ENCODE measurements at places on chromosomes 7 and 10.

DNA sequence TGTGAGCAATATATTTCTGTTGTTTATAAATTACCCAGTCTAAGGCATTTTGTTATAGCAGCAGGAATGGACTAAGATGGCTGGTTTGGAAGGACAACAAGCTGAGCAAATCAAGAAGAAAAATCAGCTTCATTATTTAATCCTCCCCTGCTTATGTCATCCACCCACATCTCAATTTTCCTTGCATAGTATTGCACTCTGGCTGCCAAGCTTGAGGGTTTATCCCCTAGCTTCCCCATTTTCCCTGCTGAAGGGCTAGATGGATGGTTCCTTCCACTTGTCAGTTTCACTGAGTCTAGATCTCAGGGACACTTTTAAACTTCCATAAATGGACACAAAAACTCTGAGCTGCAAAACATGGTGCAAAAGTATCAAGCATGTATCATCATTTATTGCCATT, 75.2 kb upstream of the LAMB4 start:
- no peak for DNase-seq

DNA sequence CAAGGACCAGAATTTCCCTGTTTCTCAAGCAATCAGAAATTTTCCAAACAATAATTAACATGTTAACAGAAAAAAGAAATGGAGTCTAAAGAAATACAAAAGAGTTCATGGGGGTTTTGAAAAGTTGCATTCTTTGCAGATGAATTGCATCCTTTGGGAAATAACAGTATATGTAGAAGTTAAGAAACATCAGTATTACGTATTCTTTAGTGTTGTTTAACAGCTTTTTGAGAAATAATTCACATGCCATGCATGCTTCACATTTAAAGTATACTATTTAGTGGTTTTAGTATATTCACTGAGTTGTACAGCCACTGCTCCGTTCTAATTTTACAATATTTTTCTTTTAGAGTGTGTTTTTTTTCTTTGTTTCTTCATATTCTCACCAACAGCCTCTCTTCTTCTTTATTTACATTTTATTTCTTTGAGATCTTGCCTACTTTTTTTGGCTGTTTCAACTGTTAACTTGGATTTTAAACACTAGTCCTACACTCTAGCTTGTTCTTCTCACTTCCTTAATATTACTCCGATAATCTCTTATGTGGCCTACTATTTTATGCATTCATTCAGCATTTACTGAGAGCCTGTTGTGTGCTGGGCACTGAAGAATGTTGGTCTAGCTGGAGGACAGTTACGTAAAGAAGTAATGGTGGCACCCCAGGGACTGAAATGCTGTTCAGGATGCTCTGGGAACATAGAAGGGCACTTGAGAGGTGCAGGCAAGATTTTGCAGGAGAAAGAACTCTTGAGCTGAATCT, 330.1 kb downstream of the EXOC4 start:
- no peak for DNase-seq

- DNase-seq: no peak
Measured at GRCh38 chr7:151857412-151857811, 19.5 kb downstream of the PRKAG2 start.

GRCh38 chr10:104077663-104078151, 8.0 kb downstream of the COL17A1 start:
- no peak for DNase-seq

DNA sequence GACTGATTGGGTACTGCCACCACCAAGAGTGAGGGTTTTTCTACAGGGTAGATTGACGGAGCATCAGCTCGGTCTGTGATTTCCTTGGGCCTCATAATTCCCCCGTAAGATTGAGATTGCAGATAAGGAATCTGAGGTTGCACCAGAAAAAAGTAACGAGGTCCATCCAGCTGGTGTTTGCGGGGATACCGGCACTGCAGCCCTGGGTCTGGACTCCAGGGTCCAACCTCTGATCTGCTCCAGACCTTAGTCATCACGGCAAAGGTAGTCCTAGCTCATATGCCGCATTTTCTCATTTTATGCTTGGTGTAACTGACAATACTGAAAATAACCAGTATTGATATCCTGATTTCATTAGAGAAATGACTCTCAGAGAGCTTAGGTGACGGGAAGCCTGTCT, 3.9 kb downstream of the CARD11 start:
- no peak for DNase-seq

GRCh38 chr7:40948239-40948638, 754.7 kb downstream of the INHBA start:
- no peak for DNase-seq

GRCh38 chr7:94642838-94643653, 12.9 kb downstream of the SGCE start:
- DNase-seq: no peak

GRCh38 chr10:108323274-108323798, 1158.8 kb upstream of the SORCS1 start:
- DNase-seq: no peak

GRCh38 chr7:24378871-24379616, 95.1 kb downstream of the NPY start:
- DNase-seq: no peak

DNA sequence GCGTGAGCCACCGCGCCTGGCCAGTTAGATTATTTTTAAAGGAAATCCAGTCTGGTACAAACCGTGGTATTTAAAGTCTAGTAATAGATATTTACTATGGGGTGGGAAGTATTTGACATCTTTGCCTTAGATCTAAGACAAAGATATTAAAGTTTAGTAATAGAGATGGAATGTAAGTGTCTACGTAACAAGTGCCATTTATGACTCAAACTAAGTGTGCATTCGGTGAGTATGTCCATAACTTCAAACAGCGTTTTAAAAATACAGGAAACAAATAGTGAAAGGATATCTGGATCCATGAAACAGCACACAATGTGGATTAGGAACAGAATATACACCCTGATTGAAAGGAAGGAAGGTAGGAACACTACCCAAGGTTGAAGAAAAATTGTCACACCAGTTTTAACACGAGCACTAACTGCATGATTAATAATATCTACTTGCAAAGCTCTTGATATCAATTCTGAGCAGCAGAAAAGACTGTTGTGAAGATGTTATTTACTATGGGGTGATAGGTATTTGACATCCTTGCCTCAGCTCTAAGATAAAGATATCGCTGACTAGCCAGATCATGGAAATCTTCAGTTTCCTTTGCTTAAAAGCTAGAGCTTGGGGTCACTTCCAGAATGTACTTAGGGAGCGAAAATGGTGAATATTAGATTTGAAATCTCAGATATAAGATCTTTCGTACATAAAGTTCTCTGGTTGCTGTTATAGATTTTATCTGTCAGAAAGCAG, 48.7 kb downstream of the EPC1 start:
- DNase-seq: no peak

DNA sequence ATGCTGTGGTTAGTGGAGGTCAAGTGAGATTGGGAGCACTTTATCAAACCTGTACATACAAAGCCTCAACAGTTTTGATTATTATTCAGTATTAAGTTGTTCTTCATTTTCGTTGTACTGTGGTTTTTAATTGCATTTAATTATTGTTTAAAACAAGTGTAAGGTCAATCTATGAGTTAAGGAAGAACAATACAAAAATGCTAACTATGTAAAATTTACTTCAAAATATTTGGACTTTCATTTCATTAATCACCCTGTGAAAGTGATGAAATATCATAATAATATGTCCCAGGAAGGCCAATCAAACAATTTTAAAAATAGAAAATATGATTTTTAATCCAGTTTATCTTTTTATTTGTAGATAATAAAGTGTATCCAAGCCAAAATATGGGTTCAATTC, 13.6 kb upstream of the NDUFA5 start:
- DNase-seq: no peak

DNA sequence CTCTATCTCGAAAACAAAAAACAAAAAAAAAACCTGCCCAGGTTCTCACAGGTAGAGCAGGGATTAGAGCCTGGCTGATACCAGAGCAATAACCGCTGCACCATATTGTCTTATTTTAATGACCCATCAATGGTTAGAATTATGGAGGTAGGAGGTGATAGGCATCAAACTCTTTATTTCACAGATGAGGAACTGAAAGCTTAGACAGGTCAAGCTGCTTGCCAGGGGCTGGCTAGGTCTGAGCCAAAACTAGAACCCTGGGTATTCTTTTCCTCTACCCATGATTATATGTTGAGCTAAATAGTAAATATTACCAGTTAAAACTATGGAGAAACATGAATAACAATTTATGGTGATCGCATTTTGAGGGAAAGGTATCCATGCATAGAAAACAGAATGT, 2.0 kb upstream of the PPP1R3C start:
- no peak for DNase-seq

DNA sequence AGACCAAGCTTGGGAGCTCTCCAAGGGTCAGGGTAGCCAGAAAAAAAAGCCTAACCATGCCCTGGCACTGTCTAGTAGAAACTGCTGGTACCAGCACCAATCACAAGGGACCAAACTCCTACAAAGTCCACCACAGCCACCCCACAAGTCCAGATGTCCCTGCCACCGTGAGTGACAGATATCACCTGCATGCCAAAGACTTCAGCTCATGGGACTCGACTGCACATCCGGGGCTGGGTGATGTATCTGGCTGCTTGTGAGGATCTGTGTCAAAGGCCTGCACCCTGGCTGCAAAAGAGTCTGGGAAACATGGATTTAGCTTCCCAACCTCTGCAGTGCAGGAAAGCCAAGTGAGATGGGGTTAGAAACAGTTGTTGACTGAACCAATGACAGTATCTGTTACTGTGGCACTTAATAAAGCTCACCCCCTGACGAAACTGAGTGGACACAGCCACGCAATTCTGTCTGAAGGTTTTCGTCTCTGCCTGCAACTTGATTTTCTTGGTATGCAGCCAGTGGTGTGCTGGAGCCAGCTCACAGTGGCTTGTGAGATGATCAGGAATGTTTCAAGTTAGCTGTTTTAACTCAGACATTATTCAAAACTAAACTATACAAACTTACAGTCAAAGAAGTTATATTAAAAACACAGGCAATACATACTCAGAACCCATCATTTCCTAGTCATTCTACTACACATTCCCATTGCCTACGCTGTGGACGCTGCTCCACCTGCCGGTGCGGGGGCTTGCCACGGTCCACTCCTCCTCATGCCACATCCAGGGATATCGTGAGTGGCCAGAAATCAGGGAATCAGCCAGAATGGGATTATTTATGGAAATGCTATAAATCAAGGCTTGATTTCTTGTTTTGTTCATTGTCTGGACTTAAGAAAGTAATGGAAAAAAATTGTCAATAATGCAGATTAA, 9.2 kb downstream of the ZNF488 start:
- DNase-seq: no peak

DNA sequence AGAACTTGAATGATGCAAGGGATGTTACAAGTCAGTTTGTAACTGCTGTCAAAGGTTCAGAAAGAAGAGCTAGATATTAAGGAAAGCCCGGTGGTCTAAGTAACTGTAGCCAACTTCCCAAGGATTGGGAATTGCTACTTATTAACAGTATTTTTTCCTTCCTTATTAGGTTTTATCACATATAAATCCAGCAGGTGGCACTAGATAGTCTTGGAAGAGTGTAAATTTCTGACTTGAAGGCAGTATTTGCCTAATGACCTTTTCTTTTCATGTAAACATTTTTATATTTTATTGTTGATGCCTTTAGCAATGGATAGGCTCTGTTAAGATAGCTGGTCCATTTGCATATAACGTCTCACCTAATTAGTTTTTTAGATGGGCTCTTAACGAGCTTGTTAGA, 51.2 kb downstream of the ANLN start:
- DNase-seq: no peak

DNA sequence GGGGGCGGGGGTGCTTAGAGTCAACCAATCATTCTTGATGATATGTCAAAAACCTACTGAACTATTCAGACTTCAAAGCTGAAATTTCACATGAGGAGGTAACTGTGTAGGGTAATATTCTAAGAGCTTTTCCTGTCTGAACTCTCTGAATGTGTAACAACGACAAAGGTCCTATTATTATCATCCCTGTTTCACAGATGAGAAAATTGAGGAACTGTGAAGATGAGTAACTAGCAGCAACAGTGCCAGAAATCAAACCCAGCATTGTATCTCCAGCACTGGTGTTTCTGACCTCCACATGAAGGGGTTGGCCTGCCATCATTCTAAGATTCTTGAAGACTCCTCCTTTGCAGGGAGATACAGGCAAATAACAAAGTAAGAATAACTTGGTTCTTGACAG, 294.7 kb upstream of the AOAH start:
- no peak for DNase-seq

DNA sequence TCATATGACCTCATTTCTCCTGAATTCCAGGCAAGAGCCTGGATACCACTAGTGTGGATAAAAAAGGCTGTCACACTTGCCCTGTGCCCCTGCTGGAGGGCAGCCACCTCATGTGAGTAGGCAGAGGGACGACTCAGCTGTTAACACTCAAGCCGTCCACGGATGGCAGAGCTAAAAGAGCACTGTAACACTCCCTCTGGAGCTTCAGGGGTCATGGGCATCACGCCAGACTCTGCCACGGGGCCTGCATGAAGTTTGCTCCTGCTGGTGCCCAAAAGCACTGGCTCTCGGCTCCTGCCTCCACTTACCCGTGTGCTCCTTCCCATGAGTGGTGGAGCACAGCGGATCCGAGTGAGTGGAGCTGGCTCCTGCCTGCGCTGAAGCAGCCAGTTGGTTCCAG, 919.8 kb upstream of the C7orf33 start:
- no peak for DNase-seq

DNA sequence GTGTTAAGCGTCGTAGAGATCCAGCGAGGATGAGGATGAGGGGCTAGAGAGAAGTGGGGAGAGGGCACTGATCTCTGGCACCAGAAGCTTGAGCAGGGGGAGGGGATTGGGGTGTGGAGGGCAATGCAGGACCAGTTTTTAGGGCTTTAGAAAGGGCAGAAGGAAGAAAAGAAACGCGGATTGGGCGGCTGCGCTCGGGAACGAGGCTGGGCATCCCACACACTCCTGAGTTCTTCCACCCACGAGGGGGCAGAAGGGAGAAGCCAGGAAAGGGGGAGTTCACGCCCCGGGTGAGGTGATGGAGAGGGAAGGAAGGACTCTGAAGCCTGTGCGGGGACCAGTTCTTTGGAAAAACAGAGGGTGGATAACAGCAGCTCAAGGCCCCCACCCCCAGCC, 6.1 kb upstream of the VGF start:
- DNase-seq: no peak

DNA sequence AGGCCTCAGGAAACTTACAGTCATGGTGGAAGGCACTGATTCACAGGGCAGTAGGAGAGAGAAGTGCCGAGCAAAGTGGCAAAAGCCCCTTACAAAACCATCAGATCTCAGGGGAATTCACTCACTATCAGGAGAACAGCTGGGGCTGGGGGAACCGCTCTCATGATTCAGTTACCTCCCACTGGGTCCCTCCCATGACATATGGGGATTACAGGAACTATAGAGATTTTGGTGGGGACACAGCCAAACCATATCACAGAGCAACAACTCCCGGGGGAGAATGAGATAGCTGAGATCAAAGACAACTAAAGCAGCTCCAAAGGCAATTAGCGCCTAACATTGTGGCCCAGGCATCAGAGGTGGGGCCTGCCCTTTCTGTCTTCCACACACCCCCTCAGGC, 85.4 kb upstream of the VOPP1 start:
- DNase-seq: no peak

GRCh38 chr7:47466832-47467231, 115.1 kb downstream of the TNS3 start:
- DNase-seq: no peak

- DNase-seq: no peak
Measured at GRCh38 chr10:57482259-57482658, 785.4 kb downstream of the IPMK start.

- no peak for DNase-seq
Measured at GRCh38 chr7:139567647-139568345, 44.3 kb downstream of the CLEC2L start.
